NCI-H2107 (cell line): ENCODE measurements at places on chromosomes 6 and 20.

DNA sequence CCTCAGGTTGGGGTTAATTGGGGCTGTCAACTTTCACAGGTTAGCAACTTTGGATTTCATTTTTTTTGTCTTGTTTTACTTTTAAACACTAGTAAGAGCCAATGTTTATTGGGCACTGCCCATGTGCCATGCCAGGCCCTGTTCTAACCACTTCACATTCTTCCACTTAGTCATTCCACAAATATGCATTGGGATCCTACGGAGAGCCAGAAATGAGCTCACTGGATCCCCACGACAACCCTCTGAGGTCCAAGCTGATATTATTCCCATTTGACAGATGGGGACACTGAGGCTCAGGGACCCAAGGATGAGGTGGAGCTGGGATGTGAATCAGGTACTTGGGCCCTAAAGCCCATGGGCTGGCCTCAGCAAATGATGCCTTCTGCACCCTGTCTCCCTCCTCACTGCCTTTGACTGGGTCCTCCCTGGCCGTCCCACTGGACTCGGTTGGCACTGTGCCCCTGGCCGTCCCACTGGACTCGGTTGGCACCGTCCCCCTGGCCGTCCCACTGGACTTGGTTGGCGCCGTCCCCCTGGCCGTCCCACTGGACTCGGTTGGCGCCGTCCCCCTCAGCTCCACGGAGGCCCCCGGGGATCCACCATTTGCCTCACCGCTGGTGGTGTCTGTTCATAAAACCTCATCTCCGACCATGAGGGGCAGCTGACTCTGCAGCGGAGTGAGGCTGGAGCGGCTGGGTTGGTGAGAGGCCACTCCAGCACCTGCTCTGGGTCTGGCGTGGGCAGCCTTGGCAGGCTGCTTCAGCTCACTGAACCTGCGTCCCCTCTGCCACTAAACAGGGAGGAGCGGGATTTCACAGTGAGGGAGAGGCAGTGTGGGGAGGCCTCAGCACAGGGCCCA, 4.8 kb upstream of the PMEPA1 start:
- no peak for DNase-seq

DNA sequence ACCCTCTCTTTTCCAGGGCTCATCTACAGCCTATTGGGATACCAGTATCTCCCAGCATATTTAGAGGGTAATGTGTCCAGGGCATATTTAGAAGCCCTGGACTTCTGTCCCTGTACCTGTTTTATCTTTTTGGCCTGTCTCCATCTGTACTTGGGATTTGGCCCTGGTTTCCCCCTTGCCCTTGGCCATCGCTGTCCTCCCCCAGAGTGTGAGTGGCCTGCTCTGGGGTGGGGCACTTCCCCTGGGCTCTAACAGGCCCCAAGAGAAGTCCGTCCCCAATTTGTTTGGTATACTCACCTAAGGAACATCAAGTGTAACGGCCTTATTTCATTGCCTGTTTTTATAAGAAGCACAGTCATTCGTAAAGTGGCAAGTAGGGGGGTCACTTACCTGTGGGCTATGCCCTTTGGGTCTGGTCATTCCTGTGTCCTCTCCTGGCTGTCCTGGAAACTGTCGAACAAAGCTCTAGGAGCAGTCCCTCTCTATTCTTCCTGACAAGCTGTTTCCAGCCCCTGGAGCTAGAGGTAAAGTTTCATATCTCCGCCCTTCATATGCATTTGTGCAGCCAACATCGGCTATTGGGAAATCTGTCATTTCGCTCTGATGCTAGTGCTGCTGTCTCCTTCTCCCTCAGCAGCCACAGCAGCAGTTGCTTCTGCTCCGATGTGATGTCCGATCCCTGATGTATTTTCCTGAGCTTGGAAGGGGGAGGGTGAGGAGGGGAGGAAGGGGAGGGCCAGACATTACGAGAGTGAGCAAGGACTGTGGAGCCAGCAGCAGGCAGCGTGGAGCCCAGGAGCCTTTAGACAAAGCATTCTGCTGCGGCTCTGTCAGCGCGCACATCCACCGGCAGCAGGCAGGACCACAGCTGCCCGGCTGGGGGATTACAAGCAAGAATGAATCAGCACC, 83.4 kb downstream of the TCP11 start:
- DNase-seq = no peak

GRCh38 chr6:41818271-41819054, 31.0 kb downstream of the TOMM6 start:
- DNase-seq = no peak

DNA sequence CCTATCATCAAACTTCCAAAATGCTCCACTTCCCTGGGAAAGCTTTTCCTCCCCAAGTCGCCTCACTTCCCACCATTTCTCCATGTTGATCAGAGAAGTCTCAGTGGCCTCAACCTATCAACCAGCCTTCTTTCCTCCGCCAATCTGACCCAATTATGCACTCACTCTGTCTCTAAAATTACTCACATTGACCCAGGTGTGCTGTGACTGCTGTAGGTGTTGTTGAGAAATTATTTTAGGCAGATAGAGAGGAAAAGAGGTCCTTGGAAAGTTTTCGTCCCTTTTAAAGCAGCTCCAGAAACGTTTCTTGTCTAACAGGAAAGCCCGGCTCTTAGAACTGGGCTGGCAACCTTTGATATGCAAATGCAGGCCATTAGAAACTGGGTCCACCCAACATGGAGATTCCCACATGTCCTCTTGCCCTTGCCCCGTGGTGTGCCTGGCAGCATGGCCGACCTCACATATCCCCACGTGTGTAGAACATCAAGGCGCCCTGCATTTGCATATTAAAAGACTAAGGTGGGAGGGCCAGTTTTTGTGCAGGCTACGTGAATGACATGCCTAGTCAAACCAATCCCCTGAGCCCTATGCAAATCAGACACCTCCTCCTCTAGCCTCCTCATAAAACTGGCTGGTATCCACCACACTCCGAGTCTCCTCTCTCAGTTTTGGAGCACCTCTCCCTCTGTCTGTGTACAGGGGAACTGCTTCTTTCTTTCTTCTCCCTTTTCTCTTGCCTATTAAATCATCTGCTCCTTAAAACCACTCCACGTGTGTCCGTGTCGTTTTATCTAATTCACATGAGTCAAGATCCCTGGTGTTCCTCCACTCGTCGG, 12.9 kb downstream of the IPCEF1 start:
- DNase-seq = no peak

GRCh38 chr6:32112431-32112980, 3.4 kb upstream of the TNXB start:
- no peak for DNase-seq

DNA sequence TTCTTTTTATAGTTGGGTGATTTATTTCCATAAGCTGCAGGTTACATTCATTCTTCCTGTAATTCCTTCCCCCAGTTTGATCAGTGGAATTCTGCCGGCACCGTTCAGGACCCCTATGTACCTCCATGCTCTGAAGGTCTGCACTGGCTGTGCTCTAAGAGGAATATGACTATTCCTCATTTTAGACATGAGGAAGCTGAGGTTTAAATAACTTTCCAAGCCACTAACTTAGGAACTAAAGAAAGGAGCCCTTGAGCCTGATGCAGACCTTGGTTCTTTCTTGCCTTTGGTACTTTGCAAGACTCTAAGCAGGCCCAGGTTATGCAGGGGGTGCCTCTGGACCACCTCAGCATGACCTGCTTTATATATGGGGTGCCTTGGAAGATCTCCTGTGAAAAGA, 318.5 kb downstream of the QKI start:
- no peak for DNase-seq

DNA sequence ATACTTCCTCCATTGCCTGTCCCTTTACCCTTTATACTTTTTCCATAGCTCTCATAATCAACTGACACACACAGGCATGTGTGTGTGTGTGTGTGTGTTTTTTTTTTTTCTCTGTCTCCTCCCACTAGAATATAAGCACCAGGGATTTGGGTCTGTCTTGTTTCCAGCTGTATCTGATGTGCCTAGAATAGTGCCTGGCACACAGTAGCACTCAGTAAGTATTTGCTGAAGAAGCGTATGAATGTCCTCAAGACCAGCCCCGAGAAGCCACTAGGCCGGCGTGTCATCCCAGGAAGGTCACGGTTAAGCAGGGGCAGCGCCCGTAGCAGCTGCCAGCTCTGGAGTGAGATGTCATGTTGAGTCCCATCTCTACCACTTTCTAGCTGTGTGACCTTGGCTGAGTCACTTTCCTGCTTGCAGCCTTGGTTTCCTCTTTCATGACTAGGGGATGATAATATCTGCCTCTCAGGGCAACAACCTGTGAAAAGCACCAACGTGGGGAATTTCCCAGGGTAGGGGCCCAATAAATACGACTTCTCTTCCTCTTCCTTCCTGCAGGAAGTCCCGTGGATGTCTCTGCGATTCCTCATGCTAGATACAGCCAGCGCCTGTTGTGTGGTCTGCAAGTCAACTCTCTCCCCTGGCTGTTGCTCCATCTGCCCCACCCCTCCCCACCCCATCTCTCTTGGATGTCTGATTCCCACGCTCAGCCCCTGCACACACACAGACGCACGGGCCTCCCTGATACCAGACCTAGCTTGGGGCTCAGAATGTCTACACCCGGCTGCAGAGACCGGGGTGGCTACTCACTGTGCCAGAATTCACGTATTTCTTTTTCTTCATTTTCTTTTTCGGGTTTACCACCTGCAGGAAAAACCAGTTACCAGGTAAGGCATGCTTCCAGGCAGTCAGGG, 58.1 kb downstream of the RAB44 start:
- no peak for DNase-seq

GRCh38 chr20:45998761-45999160, 9.9 kb upstream of the MMP9 start:
- DNase-seq = no peak

DNA sequence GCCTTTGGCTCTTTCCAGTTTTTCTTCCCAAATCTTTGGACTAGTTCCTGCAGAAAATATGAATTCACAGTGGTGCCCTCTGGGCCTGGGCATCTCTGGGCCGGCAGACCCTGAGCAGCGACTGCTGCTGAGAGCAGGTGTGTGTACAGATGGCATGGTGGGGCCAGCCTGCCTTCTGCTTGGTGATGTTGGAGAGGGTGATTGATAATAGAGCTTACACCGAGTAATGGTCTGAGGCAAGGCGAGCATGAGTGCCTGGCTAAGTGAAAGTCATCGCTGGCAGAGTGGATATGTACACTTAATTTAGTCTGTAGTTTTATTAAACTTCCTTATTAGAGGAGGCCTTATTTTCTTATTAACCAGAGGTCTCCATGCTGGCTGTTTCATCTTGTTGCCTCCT, 156.9 kb downstream of the CDKAL1 start:
- DNase-seq = no peak

- DNase-seq = no peak
Measured at GRCh38 chr20:1657556-1658334, at the start of gene SIRPG. TSS of gene SIRPG (minus strand) at chr20:1657779. CDS start at chr20:1657714, 65 bp downstream.

DNA sequence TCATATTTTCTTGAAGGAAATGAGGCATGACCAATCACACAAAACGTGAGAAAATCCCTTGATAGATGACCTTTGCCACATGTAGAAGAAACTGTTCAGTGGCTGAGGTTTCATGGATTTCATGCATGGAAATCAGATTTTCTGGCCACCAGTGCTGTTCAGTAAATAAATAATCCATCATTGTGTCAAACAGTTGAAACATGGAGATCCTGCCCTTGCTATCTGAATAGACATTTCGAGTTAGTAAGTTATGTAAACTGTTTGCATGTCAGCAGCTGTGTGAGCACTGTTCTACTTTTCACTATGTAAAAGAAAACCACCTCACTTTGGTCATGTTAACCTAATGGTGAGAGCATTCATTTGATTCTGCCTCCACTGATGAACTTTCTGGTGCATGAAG, 793.9 kb upstream of the EPHA7 start:
- DNase-seq = no peak

DNA sequence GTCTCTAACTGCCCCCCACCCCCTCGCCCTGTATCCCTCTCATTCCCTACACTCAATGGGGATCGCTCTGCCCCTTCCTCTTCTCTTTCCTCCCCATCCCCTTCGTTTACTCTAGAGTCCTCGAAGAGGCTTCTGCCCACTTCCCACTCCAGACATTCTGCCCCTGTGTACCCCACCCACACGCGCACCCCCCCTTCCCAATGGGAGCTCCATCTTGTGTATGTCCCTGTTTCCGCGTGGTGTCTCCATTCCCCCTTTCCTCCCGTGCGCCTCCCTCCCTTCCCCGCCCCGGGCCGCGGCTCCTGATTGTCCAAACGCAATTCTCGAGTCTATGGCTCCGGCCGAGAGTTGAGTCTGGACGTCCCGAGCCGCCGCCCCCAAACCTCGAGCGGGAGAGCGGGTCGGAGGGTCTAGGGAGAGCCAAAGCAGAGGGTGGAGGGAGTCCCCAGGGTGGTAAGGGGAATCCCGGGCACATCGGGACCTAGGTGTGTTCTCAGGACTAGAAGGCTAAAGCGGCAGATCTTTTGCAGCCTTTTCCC, 679 bp upstream of the RING1 start:
- no peak for DNase-seq

- DNase-seq = no peak
Measured at GRCh38 chr20:57482148-57482547, 42.8 kb downstream of the CTCFL start.

- no peak for DNase-seq
Measured at GRCh38 chr6:140245296-140246040, 871.0 kb upstream of the CITED2 start.

- no peak for DNase-seq
Measured at GRCh38 chr20:24968278-24968800, 19.3 kb downstream of the CST7 start.

DNA sequence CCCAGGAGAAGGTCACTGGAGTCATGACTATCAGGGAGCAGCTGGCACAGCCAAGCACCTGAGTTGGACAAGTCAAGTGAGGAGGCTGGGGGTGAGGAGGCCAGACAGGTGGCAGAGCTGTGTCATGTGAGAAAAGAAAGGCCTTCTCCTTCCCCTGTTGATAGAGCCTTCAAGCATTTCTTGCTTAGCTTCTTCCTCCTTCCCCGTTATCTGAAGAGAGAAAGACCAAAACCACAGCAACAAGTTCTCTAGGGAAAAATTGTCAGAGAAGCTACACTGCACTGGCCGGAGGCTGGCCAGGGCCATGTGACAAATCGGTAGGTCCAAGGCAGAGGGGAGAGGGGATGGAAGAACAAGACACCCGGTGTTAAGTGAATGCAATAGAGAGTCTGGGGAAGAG, 202.1 kb upstream of the PRDM1 start:
- no peak for DNase-seq

DNA sequence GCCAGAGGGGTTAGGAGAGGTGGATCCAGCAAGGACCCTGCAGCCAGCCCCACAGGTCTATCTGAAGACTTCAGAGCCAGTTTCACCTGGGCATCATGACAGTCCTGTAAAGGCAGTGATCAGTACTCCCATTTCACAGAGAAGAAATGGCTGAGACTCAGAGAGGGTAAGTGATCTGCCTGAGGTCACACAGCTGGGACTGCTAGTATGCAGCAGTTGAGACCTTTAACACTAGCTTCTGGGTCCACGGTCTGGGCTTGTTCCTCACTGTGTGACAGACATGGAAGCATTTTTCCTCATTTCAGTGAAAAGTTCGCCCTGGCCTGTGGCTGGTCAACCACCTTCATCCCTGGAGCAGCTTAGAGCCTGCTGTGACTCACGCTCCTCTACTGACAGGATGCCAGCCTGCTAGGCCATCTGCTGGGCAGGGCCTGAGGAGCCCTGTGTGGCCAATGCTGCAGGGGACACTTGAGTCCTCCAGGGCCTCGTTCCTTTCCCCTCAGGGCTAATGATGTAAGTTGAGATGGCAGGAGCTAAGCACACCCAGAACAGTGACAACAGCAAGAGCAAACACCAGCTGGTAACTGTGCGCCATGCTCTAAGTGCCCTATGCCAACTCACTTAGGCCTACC, 192.0 kb downstream of the LRFN2 start:
- DNase-seq = peak; percentile 5
